Vagina (tissue), 2 donors: ENCODE measurements at places on chromosomes 11 and 22. TPM values are rescaled to one million over a fixed set of nuclear protein-coding genes. Genes with fewer than 3 reads are reported as not detected.

The PAMR1 gene
- total RNA-seq, result 46.7 TPM

The MISFA gene
- not detected for total RNA-seq

The RAG2 gene
- not detected for total RNA-seq

The RRAS2 gene
- 32.7 TPM for total RNA-seq

The MGAT3 gene
- 0.98 TPM for total RNA-seq

The OOSP4A gene
- not detected for total RNA-seq

DNA sequence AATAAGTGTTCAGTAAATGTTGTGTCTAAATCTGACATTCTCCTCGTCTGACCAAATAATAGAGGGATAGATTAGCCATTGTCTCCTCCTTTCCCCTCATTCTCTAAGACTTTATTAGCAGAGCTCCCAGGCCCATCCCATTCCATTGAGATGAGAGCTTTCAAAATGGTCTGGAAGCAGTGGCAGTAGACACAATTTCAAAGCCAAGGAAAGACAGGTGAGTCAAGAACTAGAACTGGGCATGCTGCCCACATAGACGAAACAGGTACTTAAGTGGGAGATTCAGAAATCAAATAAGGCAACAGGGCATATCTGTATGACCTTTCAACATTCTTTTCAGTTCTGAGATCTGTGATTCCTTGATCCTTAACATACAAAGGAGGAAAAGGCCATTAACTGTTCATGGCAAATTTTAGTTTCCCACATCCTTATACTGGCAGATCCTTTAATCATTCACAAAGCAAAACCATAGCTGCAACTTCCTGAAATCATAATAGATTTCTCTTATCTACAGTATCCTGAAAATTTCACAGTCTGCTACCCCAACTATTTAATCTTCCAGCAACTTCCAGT lies 96.6 kb upstream of the KCNA4 start:
- DNase-seq, result no peak
- H3K4me1 ChIP-seq, result no peaks in the 10 kb centered on the region
- no peak overlapping the region for H3K27ac ChIP-seq
- no peaks in the 10 kb centered on the region for H3K36me3 ChIP-seq

DNA sequence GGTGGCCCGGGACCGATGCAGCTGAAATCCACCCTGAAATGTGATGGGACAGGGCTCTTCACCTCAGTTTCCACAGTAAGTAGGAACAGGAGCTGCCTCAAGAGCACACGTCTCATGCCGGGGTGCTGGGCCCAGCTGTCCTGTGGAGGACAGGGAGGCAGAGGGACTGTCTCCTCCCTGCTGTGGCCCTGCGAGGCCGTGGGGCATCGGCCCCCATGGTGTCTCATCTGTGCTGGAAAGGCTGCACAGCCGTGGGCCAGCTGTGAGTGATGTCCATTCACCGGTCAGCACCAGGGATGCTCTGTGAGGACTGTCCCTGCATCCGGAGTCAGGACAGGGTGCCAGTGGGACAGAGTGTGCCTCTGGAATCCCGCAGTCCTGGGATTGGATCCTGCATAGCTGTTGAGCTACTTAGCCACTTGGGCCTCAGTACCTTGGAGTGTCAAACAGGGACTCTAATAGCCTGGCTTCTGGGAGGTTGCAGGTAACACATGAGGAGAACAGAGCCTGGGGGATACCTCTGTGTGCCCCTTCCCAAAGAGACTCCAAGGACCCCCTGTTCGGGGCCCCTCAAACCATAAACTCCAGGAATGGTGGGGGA lies 16.5 kb downstream of the TRPM5 start:
- no peaks in the 10 kb centered on the region for H3K36me3 ChIP-seq
- no peaks in the 10 kb centered on the region for H3K4me1 ChIP-seq
- H3K4me3 ChIP-seq, result no peak overlapping the region
- DNase-seq, result no peak
- H3K27me3 ChIP-seq, result no peaks in the 10 kb centered on the region
- no peak overlapping the region for H3K27ac ChIP-seq

- H3K4me3 ChIP-seq, result no peak overlapping the region
- no peak overlapping the region for H3K27ac ChIP-seq
- H3K4me1 ChIP-seq, result peaks cover 18% of the 10 kb centered on the region
- H3K27me3 ChIP-seq, result no peaks in the 10 kb centered on the region
- no peak for DNase-seq
- H3K36me3 ChIP-seq, result no peaks in the 10 kb centered on the region
Measured at GRCh38 chr11:11391796-11392463, 38.9 kb upstream of the CSNK2A3 start.

- no peak overlapping the region for H3K4me3 ChIP-seq
- no peaks in the 10 kb centered on the region for H3K36me3 ChIP-seq
- H3K27me3 ChIP-seq, result no peaks in the 10 kb centered on the region
- H3K27ac ChIP-seq, result no peak overlapping the region
- DNase-seq, result no peak
Measured at GRCh38 chr11:130980071-130980862, 64.0 kb upstream of the SNX19 start.

GRCh38 chr11:69881467-69882269 lies 62.5 kb upstream of the FGF3 start:
- H3K27me3 ChIP-seq, result no peaks in the 10 kb centered on the region
- no peak overlapping the region for H3K4me3 ChIP-seq
- H3K27ac ChIP-seq, result no peak overlapping the region
- DNase-seq, result no peak

DNA sequence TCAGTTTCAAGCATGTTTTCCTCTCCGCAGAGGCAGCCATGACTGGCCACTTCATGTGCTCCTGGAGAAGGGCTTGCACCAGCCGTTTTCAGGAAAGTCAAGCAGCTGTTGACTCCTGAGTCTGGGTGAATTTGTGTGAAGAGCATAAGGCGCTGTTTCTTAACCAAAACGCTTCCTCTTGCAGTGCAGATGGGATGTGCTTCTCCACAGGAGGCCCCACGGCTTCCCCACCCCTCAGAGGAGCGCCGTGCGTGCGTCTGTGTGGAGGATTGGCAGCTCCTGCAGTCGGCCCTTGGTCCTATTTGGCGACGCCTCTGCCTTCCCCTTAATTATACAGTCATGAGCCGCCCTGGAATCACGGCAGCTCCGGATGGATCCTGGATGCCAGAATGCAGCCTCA lies 54.1 kb upstream of the B3GAT1 start:
- H3K27me3 ChIP-seq, result no peaks in the 10 kb centered on the region
- no peak overlapping the region for H3K4me3 ChIP-seq
- H3K36me3 ChIP-seq, result no peaks in the 10 kb centered on the region
- no peak for DNase-seq
- H3K27ac ChIP-seq, result no peak overlapping the region
- no peaks in the 10 kb centered on the region for H3K4me1 ChIP-seq

- no peaks in the 10 kb centered on the region for H3K36me3 ChIP-seq
- H3K4me3 ChIP-seq, result no peak overlapping the region
- H3K4me1 ChIP-seq, result no peaks in the 10 kb centered on the region
- DNase-seq, result no peak
Measured at GRCh38 chr22:26053737-26054316, 115.4 kb upstream of the SEZ6L start.

- H3K36me3 ChIP-seq, result no peaks in the 10 kb centered on the region
- H3K4me3 ChIP-seq, result no peak overlapping the region
- H3K27me3 ChIP-seq, result no peaks in the 10 kb centered on the region
- H3K27ac ChIP-seq, result no peak overlapping the region
Measured at GRCh38 chr11:65077451-65077850, 6.4 kb downstream of the CDCA5 start.

GRCh38 chr11:44760917-44761550 lies 34.3 kb downstream of the TSPAN18 start:
- DNase-seq, result peak; percentile 87
- H3K36me3 ChIP-seq, result no peaks in the 10 kb centered on the region
- peak overlapping the region; percentile 79 for H3K27ac ChIP-seq
- no peaks in the 10 kb centered on the region for H3K27me3 ChIP-seq
- peaks cover 35% of the 10 kb centered on the region for H3K4me1 ChIP-seq

DNA sequence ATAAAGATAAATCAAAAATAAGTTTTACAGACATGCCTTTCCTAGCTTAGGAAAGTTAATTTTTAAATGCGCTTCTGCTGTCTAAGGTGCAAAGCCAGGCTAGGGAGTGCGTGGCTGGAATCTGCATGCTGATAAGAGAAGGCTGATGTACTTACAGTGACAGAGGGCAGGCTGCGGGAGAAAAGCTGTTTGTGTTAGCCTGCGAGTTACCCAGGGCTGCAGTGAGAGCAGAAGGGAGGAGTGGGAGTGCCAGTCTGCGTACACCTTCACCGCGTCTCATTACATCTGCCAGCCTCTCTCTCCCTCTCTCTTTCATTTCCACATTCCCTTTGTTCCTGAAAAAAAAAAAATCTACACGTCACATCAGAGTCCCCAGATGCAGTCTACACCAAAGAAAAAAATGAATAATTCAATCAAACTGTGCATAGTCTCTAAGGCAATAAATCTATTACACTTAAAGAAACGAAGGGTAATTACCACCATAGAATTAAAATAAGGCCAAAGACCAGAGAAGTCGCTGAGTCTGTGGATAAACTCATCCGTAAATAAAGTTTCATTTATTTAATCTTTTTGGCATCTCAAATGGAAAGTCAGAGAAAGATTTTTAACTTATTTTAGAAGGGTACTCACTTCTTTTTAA lies 126.4 kb upstream of the C11orf58 start:
- peaks cover 17% of the 10 kb centered on the region for H3K4me1 ChIP-seq
- H3K4me3 ChIP-seq, result peak overlapping the region; percentile 38
- no peak for DNase-seq
- no peak overlapping the region for H3K27ac ChIP-seq

DNA sequence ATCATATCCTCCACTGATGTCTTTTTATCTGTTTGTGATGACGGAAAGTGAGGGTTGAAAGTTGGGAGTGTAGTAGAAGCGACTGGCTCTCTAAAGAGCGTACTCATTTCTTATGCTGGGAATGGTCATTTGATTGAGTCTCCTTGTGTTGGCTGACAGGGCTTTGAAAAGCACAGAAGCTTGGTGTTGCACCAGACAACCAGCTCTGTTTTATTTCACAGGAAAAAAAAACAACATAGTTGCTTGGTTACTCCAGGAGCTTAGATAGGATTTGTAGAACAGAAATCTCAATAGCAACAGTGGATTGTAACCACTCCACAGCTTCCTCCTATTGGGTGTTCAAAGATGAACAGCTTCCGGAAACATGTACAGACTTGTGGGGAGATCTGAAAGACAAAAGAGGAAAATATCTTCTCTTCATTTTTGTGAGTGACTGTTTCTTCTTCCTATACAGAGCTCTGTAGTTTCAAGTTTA lies 2.7 kb downstream of the RBM14 start:
- no peak for DNase-seq
- peaks cover 73% of the 10 kb centered on the region for H3K4me1 ChIP-seq
- H3K27me3 ChIP-seq, result no peaks in the 10 kb centered on the region
- no peaks in the 10 kb centered on the region for H3K36me3 ChIP-seq
